ENCODE measurements at places on chromosomes 4 and X.

DNA sequence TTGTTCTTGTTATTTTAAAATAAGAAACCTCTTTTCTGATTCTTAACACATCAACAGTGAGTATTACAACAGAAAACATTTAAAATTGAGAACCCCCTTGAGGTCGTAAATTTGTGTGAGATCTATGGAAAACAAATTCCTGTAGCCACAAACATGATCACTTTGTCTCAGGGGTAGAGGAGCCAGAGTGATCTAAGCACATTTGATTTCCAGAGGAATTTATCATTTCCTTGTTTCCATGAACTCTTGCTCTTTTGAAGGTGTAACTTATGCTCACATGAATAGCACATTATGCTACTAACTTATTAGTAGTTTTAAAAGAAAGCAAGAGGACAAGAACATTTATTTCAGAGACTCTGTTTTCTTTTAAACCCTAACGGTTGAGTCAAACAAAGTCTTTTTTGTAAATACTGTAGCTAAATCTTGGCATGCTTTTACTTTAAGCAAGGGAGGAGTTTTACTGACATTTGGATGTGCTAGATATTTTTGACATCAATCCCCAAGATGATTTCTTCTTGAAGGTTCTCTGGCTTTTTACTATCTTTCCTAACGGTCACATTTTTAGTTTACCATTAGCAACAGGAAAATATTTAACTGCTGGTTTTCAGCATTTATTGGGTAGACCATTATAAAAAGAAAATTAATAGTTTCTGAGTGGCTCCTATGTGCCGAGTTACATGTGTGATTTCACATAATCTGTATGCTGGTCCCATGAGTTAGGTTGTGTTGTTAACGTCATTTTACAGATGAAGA is 27.9 kb upstream of the ZCCHC12 start:
- DNase-seq, result no peak

- DNase-seq, result no peak
These were observed 42.8 kb downstream of the OSTC start for GRCh38 chr4:108693211-108693610.

GRCh38 chr4:72525938-72526337 is 43.1 kb downstream of the ADAMTS3 start:
- no peak for DNase-seq

GRCh38 chr4:26978387-26979053 is 117.9 kb downstream of the STIM2 start:
- no peak for DNase-seq

Data from anterior cingulate cortex (tissue), 58 donors.